ENCODE measurements at places on chromosomes 7 and 10. TPM values are rescaled to one million over a fixed set of nuclear protein-coding genes. Genes with fewer than 3 reads are reported as not detected.

The COBL gene
- total RNA-seq = 4.2 TPM

The EXOC4 gene
- total RNA-seq = 21.4 TPM

The PTPRN2 gene
- 0.96 TPM for total RNA-seq

The SPDYE5 gene
- total RNA-seq = not detected

The WNT16 gene
- not detected for total RNA-seq
